ENCODE measurements at places on chromosomes 5 and 9.

DNA sequence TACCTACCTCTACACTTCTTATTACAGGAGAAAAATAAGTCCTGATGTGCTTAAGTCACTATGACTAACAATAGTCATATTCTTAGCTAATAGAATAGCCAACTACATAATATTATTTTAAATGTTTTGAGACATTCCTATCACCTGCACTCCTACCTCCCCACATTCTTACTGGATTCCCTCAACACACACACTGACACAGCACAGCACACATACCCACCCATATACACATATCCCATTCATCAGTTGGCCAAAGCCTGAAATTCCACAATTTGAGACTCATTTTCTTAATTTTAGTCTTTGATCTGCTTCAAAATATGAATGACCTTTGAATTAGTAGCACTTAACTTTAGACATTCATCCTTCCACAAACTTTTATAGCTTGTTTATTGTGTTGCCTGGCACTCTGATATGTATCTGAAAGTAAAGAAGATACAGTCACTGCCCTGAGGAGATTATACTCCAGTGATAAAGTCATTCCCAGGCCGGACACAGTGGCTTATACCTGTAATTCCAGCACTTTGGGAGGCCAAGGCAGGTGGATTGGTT, 168.3 kb upstream of the RASA1 start:
- no peak for DNase-seq

- no peak for DNase-seq
Measured at GRCh38 chr9:18314316-18314715, 159.6 kb upstream of the ADAMTSL1 start.

DNA sequence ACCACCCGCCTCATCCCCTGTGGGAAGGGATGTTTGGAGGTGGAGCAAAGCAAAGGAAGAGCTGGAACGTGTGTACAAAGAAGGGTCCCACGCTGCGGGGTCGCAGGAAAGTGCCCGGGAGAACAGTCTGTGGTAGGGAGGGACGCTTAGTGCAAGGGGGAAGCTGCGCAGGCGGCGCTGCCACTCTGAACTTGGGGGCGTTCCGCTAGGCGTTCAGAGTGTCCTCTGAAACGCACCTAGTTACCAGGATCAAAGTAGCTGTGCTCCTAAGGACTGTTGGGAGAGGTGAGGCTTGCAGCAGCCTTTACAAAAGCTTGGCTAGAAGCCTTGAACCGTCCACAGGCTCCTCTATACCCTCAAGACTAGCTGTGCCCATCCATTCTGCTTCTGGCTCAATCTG, 29.3 kb upstream of the PDE8B start:
- no peak for DNase-seq

- DNase-seq: peak; percentile 85
Measured at GRCh38 chr5:178204935-178205748, 809 bp downstream of the HNRNPAB start.

GRCh38 chr5:160419458-160420330, 813 bp upstream of the SLU7 start:
- DNase-seq: no peak

DNA sequence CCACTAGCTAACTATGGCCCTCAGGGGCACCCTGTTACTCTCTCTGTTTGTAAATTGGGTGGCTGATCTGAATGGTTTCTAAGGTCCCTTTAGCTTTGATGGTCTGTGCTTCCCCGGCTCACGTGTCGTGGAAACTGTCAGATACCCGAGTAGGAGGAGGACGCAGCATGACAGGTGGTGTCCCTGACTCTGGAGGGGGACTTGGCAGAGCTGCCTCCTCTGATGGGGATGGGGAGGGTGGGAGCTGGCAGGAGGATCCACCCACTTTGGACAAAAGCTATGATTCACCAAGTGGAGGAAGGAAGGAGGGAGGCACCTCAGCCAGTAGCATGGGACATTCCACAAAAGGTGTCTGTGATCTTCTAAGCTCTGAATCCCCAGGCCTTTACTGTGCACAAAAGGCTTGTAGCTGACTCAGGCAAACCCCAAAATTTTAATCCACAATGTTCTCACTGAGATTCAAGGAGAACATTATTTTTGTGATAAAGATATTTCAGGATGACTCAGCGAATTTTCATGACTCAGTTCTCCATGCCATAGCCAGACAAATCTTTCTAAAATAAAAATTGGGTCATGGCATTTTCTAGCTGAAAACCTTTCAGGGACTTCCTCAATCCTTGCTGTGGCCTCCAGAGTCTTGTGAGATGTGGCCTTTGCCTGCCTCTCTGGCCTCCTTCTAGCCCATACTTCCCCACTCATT, 131.0 kb upstream of the BRINP1 start:
- no peak for DNase-seq

DNA sequence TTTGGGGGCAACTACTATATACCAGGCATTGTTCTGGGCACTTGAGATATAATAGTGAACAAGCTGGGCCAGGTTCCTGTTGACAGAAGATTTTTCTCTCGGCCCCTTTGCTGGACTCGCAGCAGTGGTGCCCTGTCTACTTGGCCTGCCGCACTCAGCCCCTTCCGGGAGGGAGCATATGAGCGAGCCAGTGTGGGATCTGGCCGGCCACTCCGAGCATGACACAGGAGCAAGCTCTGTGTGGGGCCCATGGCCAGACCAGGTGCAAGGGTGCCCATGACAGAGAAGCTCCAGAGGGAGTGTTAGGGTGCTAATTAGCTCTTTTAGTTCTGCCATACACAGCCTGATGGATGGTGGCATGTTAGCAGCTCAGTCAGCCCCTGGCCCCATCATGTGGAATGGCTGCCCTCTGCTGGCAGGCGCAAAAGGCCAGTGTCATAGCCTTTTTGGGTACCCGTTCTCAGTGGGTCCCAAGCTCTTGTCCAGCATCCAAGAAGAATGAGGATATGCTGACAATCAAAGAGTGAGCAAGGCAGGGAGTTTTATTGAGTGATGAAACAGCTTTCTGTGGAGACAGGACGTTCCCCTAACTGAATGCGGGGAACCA, 9.3 kb upstream of the KIF4B start:
- DNase-seq: peak; percentile 22

DNA sequence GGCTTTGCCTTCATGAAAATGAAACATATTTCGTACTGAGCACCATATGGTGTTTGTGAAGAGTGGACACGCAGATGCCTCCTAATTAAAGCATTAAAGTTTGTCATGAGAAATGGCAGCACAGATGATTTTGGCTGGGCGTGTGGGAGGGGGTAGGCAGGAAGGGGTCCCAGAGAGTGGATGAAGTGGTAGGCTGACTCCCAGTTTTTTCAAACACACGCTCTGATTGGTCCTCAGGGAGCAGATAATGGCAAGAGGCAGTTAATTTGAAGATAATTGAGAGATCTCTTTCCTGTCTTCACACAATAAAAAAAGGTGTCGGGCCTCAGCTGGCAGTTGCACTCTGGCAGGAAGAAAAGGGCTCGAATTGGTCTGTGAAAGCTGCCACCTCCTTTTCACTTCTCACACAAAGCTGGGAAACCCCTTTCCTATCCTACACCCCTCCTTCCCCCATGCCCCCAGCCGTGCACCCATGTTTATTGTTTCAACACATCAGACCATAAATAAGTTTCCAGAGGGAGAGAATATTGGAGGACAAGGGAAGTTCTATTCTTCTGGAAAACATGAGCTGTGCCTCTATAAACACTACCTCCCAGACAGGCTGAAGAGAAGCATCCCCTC, 429.6 kb downstream of the ARHGEF28 start:
- no peak for DNase-seq

- DNase-seq: no peak
Measured at GRCh38 chr9:34493972-34494535, 28.7 kb downstream of the ENHO start.

- DNase-seq: peak; percentile 25
Measured at GRCh38 chr5:14208071-14209021, 65.2 kb downstream of the TRIO start.

DNA sequence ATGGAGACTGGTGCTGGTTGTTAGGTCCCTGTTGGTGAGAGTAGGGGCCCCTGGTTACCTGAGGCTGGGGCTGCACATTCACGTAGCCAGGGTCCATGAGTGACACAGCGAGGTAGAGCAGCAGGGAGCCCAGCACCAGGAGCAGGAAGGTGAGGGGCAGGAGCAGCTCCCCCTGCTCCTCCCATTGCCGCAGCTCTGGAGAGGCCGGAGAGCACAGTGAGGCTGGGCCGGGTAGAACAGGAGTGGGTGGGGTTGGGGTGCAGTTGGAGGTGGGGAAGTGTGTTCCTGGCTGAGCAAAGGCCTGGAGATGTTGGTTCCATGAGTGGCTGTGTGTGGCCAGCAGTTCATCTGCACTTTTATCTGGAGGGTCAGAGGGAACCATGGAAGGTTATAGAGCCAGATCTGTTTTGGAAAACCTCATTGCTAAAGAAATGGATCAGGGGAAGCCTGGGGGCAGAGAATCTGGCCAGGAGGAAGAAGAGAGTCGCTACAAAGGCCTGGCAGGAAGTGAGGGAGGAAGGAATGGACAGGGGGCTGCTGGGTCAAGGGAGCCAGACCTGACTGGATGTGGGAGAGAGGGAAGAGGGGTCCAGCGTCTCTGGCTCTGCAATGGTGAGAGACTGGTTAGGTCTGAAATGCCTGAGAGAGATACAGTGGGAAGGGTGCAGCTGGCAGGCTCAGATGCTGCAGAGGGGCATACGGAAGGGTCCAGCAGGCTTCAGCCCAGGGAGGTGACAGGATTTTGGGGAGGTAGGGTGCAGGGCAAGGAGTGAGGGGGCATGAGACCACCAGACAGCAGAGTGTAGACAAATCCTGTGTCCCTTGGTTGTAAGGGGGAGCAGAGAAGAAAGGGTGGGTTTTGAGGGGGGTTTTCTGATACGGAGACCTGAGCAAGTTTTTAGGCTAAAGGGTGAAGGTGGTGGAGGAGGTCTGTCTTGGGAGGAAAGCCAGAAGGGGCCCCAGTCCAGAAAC, 1.3 kb downstream of the ZDHHC12 start:
- DNase-seq: no peak

DNA sequence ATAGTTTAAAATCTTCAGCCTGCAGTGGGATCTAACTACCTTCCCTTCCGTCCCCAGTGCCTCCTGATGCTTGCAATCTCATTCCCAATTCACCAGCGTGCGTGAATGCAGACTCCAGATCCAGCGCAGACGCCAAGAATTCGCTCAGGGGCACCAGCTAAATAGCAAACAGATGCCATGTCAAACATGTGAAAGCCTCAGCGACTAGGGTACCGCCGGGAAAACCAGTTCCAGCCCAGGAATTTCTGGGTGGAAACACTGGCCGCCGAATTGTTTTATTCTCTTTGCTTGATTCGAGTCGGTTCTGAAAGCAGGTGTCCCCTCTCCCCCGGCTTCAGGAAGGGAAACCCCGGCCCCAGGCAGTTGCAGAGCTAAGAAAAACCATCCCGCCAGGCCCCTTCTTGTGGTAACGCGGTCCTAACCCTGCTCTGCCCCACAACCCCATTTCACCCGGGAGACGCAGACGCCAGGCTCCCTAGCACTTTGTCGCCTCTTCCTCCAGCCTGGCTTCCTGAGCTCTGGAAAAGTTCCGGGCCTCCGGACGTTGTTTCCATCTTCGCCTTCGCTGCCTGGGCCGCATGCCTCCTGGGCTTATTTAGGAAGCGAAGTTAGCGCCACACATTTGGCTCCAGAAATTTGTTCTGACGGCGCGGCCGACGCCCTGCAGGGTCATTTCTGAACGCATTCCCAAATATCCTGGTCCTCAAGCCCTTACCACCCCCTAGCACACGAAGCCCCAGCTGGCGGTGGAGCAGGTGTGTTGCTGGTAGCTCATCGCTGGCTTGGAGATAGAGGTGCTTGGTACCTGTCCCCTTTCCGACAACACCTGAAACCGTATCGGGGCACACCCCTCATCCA, 665 bp upstream of the LVRN start:
- no peak for DNase-seq

DNA sequence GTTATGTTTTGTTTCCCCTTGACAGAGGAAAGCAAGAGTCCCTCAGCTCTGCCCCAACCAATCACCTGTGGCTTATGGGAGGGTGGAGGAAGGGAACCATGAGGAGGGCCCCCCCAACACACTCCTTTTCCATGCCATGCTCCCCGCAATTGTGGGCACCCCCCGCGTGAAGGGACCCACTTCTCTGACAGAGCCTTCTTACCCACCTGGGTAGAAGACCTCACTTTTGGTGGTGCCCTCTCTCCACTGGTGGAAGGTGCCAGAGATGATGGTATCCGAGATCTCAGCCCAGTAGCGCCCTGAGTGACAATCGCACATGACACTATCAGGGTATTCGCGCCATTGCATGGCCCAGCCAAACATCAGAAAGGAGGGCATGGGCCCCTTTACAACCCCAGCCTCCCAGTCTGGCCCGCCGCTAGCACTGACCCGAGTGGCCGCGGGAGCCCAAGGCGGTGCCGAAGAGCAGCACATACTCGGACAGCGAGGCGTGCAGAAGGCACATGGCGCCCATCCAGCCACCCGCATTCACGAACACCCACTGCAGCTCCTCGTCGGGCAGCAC, 714 bp downstream of the SIGMAR1 start:
- DNase-seq: peak; percentile 32

GRCh38 chr9:105246656-105247173, 2.3 kb downstream of the SLC44A1 start:
- no peak for DNase-seq

DNA sequence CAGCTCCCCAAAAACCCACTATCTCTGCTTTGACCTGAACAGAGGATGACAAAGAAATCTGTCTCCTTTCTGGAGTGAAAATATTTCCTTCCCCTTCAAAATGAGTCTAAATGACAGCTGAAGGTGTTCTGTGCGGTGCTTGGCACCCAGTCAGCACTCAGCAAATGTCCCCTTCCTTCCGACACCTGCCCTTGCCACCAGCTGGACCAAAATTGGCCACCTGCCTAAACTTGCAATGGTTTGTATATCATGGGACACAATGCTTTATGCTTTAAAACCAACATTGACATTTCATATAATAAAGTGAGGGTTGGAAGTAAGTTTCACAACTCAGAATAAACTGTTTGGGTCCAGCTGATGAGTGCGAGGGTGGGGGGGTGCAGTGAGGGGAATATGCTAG, 7.5 kb upstream of the TTC1 start:
- DNase-seq: no peak

DNA sequence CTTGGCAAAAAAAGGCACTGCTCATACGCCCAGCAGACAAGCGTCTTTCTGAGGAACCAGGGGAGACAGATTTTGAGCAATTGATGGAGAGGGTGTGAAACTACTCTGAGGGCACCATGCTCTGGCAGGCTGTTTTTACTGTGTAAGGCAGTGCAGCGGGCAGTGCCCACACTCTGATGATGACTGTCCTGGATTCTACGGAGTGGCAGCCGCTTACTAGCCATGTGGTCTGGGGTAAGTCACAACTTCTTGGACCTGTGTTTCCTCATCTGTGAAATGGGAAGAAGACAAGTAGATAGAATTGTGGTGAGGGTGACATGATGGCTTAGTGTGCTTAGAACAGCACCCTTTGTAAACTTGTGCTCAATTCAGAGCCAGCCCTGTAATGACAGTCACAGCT, 38.8 kb downstream of the FABP6 start:
- no peak for DNase-seq

DNA sequence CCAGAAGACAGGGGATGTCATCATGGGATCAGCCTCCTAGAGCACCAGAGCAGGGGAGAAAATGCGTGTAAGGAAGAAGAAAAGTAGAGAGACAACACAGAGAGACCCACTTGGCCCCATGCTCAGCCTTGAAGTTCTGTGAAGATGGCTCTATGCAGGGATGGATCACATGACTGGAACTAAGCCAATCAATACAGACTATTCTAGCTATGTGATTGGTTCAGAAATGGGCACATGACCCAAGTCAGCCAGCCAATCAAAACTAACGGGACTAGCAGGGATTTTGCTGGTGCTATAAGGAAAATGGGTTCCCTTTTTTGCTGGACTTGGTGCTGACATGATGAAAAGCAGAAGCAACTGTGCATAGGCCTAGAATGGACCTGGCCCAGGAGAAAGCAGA, 173.0 kb upstream of the TBC1D2 start:
- no peak for DNase-seq
